CD4-positive, alpha-beta T cell (primary cell): ENCODE measurements at places on chromosomes 3 and 15.

GRCh38 chr3:172251211-172251610 is 197.0 kb downstream of the GHSR start:
- no peak for DNase-seq

DNA sequence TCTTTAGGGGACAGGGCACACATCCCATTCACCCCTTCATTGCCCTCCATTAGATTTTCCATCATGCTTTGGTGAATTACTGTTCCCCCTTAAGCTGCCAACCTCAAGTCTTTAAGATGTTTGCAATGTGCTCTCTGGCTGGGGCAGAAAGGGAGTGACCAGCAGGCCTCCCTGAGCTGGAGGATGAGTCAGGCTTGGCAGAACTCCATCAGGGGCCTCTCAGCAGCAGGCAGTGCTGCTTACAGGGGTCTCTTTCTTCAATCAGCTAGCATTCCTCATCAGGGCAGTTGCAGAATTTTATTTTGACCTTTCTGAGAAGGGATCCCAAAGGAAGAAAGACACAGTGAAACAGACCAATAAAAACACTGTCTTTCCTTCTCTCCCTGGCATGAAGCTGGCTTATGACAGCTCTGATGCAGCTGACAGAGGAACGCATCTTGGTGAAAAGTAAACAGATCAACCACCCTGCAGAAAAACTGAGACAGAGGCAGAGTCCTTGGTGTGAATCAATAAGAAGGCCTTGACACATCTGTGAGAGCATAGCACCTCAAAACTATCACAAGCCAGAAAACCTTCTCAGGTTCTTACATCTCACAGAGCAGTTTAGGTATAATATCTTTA is 88.7 kb upstream of the MRPL3 start:
- no peak for DNase-seq

GRCh38 chr3:100122321-100122720 is 8.0 kb upstream of the FILIP1L start:
- DNase-seq = no peak

DNA sequence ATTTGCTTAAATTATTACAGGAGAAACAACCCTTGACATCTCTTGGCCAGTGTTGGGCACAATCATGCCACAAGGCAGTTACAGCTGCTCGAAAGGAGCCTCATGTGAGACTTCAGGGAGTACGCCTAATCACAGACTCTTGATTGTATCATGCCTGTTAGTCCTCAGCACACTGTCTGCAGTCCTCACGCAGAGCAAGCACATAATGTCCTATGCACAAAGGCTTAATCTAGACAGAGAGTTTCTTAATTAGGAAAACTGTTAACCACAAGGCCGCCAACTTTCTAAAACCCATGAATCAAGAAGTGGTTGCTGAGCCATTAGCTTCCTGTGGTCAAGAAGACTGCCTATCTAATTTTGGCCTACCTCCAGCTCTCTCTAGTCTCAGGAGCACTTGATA is 172.0 kb downstream of the UNC13C start:
- DNase-seq = no peak

DNA sequence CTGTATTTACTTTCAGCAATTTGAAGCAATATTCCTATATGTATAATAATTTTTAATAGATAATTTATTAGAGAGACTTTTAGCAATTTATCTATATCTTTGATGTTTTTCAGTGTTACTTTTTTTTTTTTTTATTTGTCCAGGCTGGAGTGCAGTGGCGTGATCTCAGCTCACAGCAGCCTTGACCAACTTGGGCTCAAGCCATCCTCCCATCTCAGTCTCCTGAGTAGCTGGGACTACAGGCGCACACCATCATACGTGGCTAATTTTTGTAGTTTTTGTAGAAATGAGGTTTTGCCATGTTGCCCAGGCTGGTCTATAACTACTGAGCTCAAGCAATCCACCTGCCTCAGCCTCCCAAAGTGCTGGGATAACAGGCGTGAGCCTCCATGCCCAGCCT is 25.3 kb upstream of the SLTM start:
- no peak for DNase-seq
